Activated CD4-positive, alpha-beta T cell treated with anti-CD3 and anti-CD28 coated beads for 48 hours (primary cell): ENCODE measurements at places on chromosomes 5 and 9.

DNA sequence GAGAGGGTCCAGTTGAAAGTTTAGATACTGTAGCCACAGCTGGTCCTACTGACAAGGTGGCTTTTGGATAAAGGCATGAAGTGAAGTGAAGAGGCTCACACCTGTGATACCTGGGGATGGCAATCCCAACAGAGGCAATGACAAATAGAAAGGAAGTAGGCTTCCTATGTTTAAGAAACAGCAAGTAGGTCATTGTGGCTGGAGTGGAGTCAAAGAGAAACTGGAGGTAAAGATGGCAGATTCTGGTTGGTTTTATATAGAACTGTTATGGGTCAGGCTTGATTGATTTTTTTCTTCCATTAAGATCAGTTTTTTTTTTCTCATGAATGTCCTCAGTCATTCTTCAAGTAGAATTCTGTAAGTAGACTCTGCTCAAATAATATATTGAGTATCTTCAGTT, 79.5 kb downstream of the ANXA1 start:
- no peak for DNase-seq

DNA sequence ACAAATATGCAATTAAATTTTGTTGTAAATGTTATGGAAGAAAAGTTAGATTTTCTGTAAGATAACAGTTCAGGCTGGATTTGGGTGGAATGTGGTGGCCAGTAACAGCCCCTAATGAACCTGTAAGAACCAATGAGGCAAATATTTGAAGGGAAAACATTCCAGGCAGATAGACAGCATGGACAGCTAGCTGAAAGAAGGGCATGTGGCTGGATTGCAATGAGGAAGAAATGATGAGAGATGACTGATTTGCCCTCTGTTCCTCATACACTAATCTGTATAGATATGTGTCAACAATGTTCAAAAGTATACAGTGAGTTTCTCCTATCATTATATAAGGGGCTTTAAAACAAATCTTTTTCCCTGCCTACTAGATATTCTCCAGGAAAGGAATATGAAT, 58.8 kb downstream of the MAN2A1 start:
- DNase-seq, result no peak

- DNase-seq, result no peak
Measured at GRCh38 chr9:32264170-32264864, 120.1 kb upstream of the ACO1 start.

DNA sequence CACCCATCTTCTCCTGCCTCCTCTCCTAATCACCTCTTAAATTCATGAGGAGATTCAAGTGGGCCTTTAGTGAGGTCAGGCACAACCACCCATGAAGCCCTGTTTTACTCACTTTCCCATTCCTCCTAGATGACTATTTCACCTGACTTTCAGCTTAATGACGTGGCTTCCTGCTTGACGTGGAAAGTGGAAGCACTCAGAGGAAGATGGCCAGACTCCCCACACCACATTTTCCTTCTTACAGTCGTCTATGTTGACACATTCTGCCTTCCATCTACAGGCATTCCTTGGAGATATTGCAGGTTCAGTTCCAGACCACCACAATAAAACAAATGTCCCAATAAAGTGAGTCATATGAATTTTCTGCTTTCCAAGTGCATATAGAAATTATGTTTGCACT, 146.4 kb upstream of the TAS2R1 start:
- no peak for DNase-seq

DNA sequence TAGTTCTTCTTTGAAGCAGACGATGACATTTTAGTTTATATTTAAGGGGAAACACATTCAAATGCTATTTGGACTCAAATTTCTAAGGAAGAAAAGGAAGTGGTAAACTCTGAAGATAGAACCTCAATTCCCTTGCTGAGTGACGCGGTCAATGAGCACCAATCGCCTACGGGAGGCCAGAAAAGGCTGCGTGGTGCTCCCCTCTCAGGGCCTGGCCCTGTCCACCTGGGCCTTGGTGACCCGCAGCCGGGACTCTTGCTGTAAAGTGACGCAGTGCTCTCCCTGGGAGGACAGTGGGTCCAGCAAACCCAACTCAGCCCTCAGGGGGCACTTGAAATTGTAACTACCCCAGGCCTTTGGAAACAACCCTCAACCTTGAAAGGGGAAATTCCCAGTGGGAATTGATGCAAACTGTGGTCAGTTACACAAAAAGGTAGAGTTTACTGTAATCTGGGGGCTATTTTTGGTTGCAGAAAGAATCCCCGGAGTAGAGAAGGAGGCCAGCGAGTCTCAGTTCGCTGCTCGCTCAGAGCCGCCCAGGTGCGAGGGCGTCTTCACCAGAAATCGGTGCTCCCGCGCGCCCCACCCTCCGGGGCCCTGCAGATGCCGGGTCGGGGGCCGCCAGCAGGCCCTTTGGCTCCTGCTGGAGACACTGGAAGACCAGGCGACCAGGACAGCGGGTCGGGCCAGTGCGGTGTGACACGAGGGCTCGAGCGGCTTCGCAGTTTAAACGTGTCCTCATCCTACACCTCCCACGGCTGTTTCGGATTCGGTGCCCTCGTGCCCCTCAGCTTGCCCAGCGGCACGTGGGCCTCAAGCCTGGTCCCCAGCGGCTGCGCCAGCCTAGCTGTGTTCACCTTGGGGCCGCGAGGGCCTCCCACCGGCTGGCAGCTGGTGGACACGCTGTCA, 1.4 kb upstream of the ANKRD33B start:
- no peak for DNase-seq

DNA sequence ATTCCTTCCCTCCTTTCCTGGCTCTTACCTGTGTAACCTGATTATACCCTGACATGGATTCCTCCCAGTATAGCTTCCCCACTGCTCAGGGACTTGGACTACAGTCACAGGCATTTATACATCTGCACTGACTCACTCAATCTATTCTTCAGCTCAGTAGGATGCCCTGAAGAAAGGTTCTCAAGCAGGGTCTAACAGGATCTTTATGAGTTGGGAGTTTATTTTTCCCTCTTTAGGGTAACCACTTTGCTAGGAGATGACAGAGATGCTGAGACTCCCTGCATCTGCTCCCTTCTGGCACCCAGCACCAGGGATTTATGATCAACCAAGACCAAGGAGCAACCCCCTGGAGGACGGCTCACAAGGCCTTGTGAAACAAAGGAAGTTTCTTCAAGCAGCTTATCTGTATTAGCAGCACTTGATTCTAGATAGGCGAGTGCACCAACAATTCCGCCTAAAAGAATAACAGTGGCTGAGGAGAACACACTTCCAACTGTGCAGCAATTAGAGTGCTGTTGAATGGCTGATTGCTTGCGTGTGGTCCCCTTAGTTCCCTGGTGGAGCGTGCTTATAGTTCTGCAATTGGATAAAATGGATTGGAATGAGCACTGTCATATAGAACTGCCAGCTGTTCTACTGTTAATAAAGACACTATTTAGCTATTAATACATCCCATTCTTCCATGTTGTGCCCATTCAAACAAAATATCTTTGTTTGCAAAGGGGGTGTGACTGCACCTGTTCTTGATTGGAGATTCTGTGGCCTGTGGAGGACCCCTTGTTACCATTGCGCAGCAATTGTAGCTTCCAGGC, 482.6 kb downstream of the ZNF608 start:
- no peak for DNase-seq

GRCh38 chr5:77623203-77623740, 15.2 kb downstream of the OTP start:
- no peak for DNase-seq

DNA sequence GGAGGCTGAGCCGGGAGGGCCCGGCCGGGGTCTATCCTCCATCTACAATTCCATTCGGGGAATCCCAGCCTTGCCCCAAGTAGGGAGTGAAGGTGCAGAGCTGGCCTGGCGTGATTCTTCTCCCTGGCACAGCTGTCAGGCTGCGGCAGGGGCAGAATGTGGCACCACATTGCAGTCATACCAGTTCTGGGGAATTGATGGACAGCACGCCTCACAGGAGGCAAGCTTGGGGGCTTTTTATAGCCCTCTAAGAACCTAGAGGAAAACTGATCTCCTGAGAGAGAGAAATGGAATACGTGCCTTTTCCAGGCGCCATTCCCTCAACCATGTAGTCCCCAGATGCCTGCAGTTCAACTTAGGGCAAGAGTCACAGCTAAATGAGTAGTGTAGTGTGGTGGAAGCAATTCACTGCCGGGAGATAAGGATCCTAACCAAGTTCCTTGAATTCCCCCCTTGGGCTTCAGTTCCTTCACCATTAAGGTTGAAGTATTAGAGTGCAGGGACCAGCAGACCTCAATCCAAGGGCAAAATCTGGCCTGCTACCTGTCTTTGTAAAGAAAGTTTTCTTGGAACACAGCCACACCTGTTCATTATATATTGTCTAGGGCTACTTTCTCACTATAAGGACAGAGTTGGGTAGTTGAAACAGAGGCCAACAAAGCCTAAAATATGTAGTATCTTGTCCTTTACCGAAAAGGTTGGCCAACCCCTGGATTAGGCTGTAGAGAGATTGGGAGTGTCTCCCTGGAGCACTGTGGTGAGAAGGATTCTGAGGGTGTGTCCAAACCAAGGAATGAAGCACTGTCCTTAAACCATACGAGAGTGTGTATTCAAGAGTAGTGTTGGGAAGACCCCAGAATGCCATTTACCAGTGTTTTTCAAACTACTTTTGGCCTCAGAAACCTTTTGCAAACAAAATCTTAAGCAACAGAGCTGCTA, 10.6 kb downstream of the AFAP1L1 start:
- DNase-seq, result no peak

GRCh38 chr5:4258170-4258569, 662.5 kb downstream of the IRX1 start:
- DNase-seq, result no peak

DNA sequence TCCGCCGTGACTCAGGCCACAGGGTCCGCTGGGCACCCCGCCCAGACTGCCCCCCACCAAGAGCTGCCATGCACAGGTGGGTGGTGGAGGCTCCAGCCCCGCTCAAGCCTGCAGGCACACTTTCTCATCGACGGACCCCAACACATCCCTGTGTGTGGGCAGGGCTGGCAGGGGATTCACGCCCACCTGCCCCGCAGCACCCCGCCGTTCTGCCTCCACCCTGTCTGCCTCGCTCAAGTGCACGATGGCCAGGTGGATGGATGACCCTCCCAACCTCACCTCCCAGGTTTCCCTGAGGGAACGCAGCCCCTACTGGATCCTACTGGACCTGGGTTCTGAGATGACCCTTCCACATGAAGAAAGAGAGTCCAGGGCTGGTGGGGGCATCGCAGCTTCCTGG, 26.1 kb upstream of the FCN1 start:
- DNase-seq, result no peak

GRCh38 chr5:59506285-59506877, 387.1 kb downstream of the PDE4D start:
- no peak for DNase-seq

DNA sequence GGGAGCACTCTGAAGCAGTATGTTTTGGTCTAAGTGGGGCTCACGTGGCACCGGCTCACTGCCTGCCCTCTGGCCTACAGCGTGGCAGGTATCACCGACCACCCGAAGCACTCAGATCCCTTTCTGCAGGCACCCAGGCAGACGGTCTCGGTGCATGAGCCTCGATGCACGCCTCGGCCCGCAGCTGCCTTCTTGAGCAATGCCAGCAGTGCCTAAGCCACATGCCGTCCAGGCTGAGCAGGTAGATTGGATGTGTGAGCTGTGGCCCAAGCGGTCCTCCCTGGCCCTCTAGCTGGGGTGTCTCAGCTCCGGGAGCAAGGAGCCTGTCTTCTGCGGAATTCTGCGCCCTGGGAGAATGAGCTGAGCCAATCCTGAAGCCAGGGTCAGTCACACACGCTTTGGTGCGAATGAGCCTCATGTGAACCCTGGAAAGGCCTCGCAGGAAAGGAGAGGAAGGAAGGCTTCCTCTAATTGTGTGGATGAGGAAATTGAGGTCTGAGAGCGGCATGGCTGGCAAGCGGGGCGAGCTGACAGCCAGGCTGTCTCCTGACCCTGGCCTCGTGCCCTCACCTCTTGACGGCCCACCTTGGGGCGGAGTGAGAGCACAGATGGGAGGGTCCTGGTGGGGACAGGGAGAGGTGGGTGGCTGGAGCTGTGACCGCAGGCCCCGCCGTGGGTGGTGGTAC, 14.4 kb downstream of the RXRA start:
- DNase-seq, result no peak

GRCh38 chr5:10365782-10366181, 12.3 kb downstream of the MARCHF6 start:
- DNase-seq, result no peak

DNA sequence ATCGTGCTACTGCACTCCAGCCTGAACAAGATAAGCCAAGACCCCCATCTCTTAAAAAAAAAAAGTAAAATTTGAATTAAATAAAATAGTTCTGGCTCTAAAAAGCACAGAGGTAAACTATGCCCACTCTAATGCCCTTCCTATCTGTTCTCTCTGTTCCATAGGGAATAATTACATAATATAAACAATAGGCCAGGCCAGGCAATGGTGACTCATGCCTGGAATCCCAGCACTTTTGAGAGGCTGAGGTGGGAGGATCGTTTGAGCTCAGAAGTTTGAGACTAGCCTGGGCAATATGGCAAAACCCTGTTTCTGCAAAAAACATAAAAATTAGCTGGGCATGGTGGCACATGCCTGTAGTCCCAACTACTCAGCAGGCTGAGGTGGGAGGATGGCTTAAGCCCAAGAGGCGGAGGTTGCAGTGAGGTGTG, 47.4 kb downstream of the MYO10 start:
- DNase-seq, result no peak

DNA sequence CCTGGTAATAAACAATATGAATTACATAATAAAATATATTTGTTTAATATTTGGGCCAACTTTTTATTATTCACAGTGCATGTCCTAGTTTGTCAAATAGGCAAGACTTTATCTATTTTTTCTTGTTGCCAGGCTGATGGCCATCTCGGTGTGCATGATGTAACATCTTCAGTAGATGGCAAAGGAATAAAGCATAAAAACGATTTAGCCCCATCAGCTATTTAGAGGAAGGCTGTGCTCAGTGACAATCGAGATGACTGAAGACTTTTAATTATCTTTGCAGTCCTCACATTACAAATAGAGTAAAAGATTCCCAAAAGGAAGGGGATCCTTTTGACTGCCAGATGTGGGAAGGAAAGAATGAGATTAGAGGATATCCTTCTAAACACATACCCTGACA, 358.5 kb downstream of the PTPRD start:
- DNase-seq, result no peak

- DNase-seq, result no peak
Measured at GRCh38 chr5:98942847-98943246, 14.0 kb upstream of the CHD1 start.

GRCh38 chr5:26432386-26432785, 606.0 kb downstream of the CDH9 start:
- DNase-seq, result no peak

DNA sequence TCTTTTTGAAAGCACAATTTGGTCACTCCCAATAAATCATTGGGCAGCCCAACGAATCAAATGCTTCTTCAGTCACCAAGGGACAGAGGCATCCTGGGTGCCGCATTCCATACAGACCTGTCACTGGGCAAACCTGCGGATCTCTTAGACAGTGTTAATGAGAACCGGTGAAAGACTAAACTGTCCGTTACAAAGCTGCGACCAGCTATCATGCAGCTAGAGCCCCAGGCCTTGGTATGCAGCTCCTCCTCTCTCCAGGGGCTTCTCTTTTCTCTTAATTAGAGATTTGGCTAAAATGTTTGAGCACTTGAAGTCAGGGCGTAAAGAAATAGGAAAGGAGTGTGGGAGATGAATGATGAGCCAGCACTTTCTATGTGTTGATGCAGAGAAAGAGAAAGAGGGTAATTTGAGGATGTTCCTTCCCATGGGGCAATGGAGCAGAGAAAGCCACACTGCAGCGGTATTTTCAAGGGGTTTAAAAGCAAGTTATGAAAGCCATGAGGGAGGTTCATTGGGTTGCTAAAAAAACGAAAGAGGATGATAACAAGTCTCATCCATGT, 175.3 kb downstream of the RFK start:
- DNase-seq, result no peak
